Cortex of kidney (tissue), 1 donor: ENCODE measurements at places on chromosomes 13 and 19.

DNA sequence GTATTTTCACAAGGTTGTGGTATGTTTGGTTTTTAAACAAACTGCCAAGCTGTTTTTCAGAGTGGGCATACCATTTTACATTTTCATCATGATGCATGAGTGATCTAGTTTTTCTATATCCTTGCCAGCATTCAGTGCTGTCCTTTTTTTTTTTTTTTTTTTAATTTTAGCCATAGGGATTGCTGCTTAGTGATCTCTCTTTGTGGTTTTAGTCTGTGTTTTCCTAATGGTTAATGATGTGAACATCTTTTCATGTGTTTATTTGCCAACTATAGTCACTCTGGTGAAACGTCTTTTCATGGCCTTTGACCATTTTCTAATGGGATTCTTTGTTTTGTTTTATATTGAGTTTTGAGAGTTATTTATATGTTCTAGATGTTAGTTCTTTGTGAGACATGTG, 59.7 kb downstream of the SHISA2 start:
- no peak for DNase-seq

DNA sequence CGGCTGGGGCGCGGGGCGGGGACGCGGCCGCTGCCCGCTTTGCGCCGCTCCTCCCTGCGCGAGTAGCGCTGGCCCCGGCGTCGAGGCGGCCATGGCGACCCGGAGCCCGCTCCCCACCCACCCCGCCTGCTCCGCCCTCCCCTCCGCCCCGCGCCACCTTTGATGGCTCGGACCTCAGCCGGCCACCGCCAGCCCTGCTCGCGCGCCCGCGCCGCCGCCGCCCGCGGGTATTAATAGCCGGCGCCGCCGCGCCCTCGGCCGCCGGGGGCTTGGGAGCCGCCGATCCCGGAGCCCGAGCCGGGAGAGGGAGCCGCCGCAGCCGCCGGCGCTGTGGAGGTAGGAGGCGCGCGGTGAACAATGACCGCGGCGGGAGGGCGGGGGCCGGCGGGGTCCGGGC, 261 bp downstream of the FARP1 start:
- DNase-seq, result no peak

DNA sequence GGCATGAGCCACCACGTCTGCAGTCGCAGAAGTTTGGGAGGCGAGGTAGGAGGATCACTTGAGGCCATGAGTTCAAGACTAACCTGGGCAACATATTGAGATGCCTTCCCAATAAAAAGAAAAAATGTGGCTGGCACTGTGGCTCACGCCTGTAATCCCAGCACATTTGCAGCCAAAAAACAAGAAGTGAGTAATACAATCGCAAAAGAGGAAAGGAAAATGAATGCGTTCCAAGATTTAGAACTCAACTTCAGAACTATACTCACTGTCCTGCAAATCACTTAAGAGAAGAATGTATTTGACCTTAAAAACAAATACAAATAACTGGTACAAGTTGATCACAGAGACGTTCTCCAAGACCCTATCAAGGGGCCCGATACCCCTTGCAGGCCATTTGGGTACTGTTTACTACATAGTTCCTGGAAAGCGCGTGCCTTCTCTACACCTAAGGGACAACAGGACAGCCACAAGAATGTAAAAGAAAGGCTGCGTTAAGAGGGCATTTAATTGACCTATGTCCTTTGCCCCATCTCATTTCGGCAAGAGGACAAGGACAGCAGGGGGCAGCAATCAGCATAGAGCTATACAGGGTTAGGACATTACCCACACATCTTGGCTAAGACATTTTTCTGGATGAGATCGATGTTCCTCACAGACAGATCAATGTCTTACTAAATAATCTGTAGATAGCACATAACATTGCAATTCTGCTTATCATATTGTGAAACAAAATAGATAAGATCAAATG, 41.3 kb downstream of the FLT3 start:
- DNase-seq, result no peak

- no peak for DNase-seq
Observed at GRCh38 chr19:17455308-17456123, 5.2 kb downstream of the NXNL1 start.

GRCh38 chr13:75071796-75072195, 410.2 kb downstream of the TBC1D4 start:
- DNase-seq, result no peak

DNA sequence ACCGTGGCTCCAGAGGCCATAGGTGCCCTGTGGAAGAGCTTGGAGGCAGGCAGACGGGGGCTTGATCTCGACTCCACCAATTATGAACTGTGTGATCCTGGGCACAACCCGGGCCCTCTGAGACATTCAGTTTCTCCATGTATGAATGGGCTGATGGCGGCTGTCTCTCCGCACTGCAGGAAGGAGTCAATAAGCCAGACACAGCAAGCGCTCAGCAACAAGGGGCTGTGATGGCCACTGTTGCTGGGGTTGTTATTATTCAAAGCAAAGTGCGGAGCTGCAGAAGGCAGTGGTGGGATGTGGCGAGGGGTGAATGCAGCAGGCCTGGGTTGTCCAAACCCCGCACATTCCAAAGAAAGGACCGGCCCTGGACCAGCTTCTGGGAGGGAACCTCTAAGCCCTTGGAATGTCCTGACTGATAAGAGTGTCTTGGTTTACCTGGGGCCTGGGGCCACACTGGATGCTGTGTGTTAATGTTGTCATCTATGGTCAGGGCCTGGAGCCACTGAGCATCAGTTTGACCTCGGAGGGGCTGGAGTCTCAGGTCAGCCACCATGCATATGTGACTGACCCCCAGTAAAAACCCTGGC, 8.3 kb downstream of the TMEM143 start:
- DNase-seq, result no peak
